ENCODE measurements at places on chromosomes 2 and 18.

DNA sequence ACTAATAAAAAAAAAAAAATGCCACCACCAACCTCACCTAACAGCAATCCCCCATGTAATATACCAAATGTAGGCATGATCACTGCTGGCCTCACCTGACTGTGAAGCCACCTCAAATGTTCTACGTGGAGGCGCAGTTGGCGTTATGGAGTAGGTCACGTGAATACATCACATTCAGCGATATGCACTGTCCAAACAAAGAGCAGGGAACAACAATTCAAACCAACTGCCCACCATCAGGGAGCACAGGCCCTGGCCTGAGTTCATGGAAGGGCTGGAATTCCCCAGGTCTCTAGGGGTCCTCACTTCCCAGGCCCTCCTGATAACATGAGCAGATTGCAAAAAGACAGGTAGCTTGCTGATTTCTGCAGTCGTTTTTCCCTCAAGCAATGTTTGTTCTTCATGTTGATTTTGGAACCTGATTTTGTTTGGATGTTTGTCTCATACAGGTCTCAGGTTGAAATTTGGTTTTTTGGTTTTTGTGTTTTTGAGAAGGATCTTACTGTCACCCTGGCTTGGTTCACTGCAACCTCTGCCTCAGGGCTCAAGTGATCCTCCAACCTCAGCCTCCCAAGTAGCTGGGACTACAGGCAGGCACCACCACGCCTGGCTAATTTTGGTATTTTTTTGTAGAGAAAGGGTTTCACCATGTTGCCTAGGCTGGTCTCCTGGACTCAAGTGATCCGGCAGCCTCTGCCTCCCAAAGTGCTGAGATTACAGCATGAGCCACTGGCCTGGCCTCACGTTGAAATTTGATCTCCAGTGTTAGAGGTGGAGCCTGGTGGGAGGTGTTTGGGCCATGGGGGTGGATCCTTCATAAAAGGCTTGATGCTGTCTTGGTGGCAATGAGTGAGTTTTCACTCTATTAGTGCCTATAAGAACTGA, 15.5 kb downstream of the TBC1D8 start:
- no peak for DNase-seq

- no peak for DNase-seq
Observed at GRCh38 chr2:57888463-57888862, 158.1 kb upstream of the VRK2 start.

- no peak for DNase-seq
Observed at GRCh38 chr2:96869281-96869821, 529 bp downstream of the SEMA4C start.

- DNase-seq, result no peak
Observed at GRCh38 chr18:6427286-6427685, 12.6 kb upstream of the L3MBTL4 start.

GRCh38 chr2:134491022-134491421, 227.8 kb downstream of the TMEM163 start:
- no peak for DNase-seq

- DNase-seq, result no peak
Observed at GRCh38 chr2:188976545-188977268, 2.5 kb downstream of the COL3A1 start.

- DNase-seq, result no peak
Observed at GRCh38 chr18:45650321-45650720, 35.0 kb downstream of the SLC14A2 start.

GRCh38 chr18:45107425-45107824, 426.7 kb downstream of the SETBP1 start:
- no peak for DNase-seq

DNA sequence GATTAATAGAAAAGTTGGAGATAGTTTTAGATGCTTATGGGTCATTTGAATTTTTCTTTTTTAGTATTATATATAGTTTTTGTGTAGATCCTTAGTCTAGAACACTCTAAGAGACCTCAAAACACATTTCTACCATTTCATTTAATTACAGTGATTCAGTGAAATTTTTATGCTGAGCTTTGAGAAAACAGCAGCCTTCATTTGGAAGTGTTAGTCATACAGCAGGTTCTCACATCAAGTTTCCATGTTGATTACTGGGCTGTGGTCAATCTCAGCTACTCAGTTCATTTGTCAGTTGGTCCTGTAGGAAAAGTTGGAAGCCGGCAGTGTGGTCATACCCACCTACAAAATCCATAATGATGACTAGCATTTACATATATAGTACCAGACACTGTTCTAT, 37.9 kb downstream of the MAP3K19 start:
- DNase-seq, result no peak

- DNase-seq, result no peak
Observed at GRCh38 chr2:62974999-62975398, 75.6 kb upstream of the OTX1 start.

- DNase-seq, result no peak
Observed at GRCh38 chr2:212619954-212620353, 81.4 kb upstream of the ERBB4 start.

DNA sequence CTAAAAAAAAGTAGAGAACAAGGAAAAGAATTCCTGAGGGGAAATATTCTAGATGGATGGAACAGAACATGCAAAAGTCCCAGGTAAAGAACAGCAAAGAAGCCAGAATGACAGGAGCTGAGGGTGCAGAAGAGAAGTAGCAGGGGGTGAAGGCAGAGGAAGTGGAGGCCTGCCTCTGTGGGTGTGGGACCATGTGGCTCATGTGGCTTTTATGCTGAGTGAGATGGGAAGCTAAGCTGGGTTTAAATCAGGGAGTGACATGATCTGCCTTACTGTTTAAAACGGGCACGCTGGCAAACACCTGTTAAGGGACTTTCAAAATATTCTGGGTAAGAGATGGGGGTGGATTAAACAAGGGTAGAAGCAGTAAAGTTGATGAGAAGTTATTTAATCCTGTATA, 40.0 kb downstream of the GKN2 start:
- peak; percentile 37 for DNase-seq

- no peak for DNase-seq
Observed at GRCh38 chr2:99422599-99422998, 67.2 kb downstream of the REV1 start.

- no peak for DNase-seq
Observed at GRCh38 chr2:26780203-26780760, 5.6 kb upstream of the CENPA start.

- DNase-seq, result no peak
Observed at GRCh38 chr2:45466053-45466452, 145.0 kb downstream of the SRBD1 start.

Measured in effector memory CD8-positive, alpha-beta T cell (primary cell).